Vagina (tissue), 2 donors: ENCODE measurements at places on chromosomes 3 and 15.

- no peak for DNase-seq
Observed at GRCh38 chr3:37309921-37310665, 135.7 kb upstream of the LRRFIP2 start.

- DNase-seq, result no peak
Observed at GRCh38 chr15:48477795-48478360, 146.6 kb downstream of the DUT start.

DNA sequence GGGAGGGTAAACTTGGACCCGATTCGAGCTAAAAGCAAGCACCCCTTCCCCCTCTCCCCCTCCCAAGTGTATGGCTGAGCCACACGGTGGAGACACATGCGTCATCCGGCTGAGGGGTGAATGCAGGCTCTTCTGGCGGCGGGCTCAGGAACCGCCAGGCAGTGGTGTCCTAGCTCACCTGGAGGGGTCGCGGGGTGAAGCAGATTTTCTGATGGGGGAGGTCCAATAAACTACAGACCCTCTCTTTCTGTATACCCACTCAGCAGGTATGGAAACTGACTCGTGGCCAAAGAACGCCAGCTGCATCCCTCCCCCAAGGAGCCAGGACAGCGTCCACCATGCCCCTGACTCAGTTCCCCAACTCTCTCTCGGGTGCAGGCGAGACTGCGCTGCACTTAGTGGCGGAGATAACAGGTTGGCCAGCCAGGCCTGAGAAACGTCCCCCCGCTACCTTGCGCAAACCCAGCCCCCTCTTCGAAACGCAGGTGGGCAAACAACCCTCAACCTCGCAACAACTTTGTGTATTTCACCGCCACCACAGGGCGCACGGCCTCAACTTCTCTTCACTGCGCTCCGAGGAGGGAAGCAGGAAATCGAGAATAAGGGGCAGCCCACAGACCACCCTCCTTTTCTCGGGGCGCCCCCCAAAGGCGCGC, 1.3 kb downstream of the MAGI1 start:
- DNase-seq, result no peak

DNA sequence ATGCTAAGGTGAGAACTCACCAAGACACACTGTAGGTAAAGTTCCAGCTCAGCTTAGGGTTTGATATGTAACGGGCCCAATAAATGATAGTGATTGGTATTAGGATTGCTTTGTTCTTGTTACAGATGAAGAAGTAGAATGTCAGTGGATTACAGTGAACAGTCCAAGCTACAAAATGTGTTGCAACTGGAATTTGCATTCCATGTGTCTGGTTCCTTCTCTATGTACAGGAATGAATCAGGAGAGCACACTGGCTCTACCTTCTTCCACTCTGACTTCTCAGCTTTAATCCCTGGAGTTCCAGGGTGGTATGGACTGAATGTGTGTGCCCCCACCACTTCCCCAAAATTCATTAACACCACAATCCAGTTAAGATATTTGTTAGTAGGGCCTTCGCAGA, 730.4 kb upstream of the CFAP20DC start:
- no peak for DNase-seq

DNA sequence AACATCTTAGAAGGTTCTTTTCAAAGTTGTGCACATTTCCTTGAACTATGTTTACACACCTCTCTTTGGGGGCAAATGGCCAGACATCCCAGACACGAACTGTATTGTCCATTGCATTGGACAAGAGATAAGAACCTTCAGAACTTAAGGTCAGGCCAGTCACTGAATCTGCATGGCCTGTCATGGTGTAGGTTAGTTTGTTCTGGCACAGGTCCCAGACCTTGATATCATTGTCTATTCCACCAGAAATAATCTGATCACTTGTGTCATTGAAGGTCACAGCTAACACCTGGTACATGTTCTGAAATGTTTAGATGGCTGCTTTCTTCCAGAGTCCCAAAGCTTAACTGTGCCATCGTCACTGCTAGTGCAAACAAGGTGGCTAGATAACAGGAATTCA, 55.7 kb downstream of the KCNAB1 start:
- no peak for DNase-seq

- no peak for DNase-seq
Observed at GRCh38 chr3:160977773-160978172, 127.4 kb downstream of the B3GALNT1 start.

DNA sequence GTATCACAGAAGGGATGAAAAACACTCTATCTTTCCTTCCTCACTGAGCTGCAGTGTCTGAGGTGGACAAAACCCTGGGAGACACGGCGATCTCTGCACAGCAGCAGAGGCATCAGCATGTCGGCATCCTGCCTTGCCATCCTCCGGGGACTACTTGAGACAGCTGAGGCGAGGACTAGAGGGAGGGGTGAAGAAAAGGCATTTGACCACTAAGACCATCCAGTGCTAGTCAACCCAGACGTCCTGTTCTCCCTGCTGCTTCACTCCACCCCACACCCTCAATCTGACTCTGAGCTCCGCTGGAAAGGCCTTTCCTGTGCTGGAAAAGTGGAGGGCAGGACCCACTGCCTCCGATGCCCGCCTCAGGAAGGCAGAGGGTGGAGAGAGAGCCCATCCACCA, 67.3 kb downstream of the VGLL4 start:
- DNase-seq, result no peak

- DNase-seq, result no peak
Observed at GRCh38 chr3:31105438-31106077, 211.1 kb upstream of the GADL1 start.

GRCh38 chr3:195196266-195196665, 74.7 kb downstream of the XXYLT1 start:
- DNase-seq, result no peak

DNA sequence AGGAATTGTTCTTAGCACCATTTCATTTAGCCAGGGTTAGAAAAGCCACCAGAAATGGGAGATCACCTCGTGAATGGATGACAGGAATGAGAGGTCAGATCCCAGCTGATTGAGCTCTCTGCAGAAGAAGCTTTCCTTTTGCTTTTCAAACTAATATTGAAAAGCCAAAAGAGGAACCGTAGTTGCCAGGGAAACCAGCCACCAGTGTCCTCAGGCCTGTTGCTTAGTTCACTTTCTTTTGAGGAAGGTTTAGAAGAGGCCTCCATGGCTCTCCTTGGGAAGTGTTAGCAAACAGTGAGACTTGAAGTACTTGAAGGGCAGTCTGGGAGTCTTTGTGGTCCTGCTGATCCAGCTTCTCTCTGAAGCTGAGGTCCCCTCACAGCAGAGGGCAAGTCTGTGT, 7.4 kb upstream of the CCK start:
- no peak for DNase-seq

- no peak for DNase-seq
Observed at GRCh38 chr3:132726341-132726823, 4.2 kb upstream of the NPHP3 start.

- no peak for DNase-seq
Observed at GRCh38 chr3:142509079-142509478, 61.2 kb upstream of the XRN1 start.

GRCh38 chr3:52246264-52246620, 683 bp downstream of the PPM1M start:
- DNase-seq, result no peak
